ENCODE measurements at places on chromosomes 4 and X.

GRCh38 chrX:107773906-107774435 lies 1.6 kb downstream of the TSC22D3 start:
- DNase-seq, result no peak

DNA sequence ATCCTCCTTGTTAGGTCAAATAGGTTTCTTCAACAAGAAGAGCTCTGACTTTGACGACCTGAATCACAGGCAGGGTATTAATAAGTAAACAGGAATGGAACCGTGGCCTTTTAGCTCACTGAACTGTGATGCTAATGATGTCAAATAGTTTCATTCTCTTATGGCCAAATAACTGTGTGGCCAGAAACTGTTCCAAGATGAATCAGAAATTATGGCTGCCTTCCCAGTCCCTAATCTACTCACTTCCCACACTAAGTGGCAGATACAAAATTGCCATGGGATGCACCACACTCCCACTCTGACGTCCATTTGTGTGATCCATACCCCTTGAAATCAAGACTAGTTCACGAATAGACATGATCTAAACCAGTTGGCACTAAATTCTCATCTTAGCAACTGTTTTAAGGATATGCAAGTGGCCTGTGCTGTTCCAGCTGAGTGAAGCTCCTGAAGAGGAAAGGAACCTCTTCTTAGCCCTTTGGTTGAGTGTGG lies 455.4 kb downstream of the IL15 start:
- DNase-seq, result no peak

- DNase-seq, result no peak
Observed at GRCh38 chr4:42296196-42296595, 101.1 kb upstream of the SHISA3 start.

DNA sequence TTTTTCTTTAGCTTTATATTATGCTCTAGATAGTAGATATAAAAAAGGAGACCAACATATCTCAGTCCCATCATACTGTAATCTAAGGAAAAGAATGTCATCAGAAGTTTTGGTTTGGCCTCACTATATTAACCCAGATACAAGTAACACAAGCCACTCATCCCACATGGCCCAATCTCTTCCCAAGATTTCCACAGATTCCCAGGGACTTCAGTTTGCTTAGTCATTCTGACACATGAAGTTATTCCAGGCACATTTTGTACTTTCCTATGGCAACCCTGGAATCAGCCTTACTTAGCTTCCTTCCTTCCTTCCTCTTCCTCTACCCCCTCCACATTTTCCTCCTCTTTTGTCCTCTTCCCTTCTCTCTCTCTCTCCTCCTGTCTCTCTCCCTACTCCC lies 21.7 kb upstream of the DCLK2 start:
- no peak for DNase-seq

- no peak for DNase-seq
Observed at GRCh38 chr4:67697860-67698687, 2.9 kb downstream of the UBA6 start.

GRCh38 chr4:145498430-145498829 lies 16.8 kb downstream of the SMAD1 start:
- DNase-seq, result no peak

DNA sequence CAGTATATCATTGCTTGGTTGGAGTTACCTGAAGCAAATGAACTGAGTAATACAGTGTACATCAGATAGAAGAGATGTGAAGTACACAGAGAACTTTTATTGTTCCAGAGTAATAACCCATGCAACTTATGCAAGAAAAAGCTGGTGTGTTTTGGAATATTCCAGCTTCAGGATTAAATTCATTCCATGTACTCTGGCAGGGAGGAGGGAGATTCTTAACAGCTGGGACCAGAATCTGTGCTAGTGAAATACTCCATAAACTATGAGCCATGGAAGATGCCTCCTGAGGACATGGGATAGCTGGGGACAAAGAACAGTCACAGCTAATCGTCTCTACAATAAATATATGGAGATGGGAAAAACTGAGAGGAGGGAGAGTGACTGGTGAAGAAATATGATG lies 101.6 kb upstream of the OTUD4 start:
- no peak for DNase-seq

DNA sequence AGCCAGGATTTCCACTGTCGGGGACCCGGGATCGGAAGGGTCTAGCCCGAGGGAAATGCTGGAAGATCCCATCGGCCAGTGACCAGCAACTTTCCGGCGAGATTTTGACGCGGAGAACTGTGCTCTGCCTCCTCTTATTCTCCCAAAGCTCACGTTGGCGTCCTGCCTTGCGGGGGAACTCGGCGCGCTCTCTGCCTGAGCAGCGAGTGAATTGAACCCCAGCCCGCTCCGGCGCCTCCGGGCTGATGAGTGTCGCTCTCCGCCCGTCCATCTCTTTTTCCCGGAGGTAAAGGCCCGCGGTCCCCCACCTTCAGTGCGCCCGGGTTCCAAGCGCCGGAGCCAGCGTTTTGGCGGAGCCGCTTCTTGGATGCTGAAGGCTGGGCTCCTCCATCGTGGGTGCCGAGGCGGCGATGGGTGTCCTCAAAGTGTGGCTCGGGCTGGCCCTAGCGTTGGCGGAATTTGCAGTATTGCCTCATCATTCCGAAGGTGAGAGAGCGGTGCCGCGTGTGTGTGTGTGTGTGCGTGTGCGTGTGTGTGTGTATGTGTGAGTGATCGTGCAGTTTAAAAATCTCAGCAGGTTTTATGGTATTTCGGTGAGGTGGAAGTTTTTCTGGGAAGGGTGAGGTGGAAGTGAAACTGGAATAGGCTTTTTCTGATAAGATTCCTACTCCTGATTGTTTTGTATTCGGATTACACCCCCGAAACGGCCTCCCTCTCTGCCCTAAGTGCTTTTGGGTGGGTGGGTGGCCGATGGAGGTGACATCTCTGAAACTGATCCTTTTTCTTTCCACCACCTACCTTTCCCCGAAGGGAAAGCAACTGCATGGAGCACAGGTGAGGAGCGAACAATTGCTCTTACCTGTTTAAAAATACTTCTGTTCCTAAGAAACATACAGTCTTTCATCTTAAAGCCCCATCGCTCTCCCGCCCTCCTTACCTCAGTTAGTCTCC lies 752 bp downstream of the FRAS1 start:
- DNase-seq, result peak; percentile 1

DNA sequence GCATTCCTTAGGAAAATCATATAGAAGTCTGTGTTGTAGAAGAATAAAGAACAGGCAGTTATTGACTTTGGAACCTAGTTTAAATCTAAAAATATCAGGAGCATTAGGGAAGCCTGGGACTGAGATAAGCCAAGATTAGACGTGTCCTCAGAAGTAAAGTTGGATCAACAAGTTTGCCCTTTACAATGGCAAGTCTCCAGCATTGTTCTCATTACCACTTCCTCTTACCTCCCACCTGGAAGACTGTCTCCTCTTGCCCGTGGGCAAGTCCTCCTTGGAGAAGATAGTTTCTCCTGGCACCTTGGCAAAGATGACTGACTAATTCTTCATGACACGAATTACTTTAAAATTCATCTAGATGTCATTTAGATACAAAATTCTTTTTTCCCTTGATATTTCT lies 37.8 kb downstream of the CNKSR2 start:
- no peak for DNase-seq

GRCh38 chr4:67635331-67635730 lies 65.6 kb downstream of the UBA6 start:
- DNase-seq, result no peak

- no peak for DNase-seq
Observed at GRCh38 chrX:141642979-141643378, 53.5 kb downstream of the SPANXA2 start.

GRCh38 chr4:108651014-108651791 lies 804 bp downstream of the OSTC start:
- DNase-seq, result no peak

DNA sequence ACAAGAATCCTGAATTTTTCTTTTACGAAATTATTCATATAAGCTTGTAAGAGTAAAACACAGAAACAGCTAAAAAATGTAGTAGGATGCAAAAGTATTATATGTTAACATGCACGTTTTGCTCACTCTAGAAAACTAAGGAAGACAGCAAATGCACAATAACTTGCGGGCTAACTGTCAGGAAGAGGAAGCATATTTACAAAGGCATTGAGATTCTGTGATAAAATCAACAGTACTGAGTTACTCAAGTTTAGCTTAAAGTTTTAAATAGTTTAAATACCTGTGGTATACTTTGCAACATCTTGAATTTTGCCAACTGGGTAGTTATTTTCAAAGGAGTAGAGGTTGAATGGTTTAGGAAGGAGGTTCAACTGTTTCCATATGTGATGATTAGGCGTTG lies 37.0 kb downstream of the SH2D1A start:
- no peak for DNase-seq

DNA sequence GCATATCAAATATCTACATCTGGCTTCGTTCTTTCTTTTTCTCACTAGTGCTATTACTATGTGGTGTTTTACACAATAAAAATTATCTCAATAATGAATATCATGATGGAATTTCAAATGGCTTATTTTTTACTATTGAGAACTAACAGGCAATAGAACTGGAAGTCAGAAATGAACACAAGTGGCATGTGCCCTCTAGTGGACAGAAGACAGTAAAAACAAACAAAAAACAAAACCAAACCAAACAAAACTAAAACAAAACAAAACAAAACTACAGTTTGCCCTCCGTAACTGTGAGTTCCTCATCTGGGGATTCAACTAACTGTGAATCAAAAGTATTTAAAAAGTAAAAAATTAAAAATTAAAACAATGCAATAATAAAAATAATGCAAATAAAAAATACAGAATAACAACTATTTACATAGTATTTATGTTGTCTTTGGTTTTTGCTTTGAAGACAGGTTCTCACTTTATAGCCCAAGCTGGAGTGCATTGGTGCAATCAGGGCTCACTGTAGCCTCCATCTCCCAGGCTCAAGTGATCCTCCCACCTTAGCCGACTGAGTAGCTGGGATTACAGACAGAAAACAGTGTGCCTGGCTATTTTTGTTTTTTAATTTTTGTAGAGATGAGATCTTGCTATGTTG lies 195.6 kb upstream of the TACR3 start:
- no peak for DNase-seq

- DNase-seq, result no peak
Observed at GRCh38 chrX:153772316-153773217, 8.3 kb upstream of the SRPK3 start.

GRCh38 chr4:187415231-187415630 lies 580.3 kb upstream of the ZFP42 start:
- DNase-seq, result no peak

Data from NCI-H2107 (cell line).